ENCODE measurements at places on chromosomes 12 and 14. TPM values are rescaled to one million over a fixed set of nuclear protein-coding genes. Genes with fewer than 3 reads are reported as not detected.

The SDR9C7 gene
- not detected for total RNA-seq

The C12orf50 gene
- total RNA-seq: not detected

The C12orf54 gene
- not detected for total RNA-seq

The SYCP3 gene
- total RNA-seq: not detected

The MDP1 gene
- 10.2 TPM for total RNA-seq

The RHEBL1 gene
- not detected for total RNA-seq
